Upper lobe of left lung (tissue), 6 donors: ENCODE measurements at places on chromosomes 11 and 22.

- DNase-seq = peak; percentile 89
Measured at GRCh38 chr11:102306048-102306597, 11.2 kb upstream of the BIRC3 start.

DNA sequence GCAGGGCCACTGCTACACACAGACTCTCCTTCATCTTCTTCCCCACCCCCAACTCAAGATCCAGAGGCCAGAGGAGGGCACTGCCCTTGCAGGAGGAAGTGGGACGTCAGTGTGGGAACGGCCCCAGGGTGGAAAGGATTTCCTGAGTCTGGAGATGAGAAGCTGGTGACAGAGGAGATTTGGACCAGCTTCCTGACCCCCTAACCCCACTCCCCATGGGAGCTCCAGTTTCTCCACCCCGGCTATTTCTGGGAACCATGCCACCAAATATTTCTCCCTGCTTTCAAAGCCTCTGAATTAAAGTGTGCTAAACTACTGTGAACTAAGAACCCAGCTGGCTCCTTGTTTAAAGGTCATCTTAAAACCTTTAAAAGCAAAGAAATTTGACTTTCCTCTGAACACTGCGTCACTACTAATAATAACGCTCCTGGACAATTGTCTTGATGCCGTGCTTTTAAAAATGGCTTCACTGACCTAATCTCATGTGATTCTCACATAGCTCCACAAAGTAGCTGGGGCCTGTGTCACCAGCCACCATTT, 46.6 kb downstream of the CWC15 start:
- no peak for DNase-seq

DNA sequence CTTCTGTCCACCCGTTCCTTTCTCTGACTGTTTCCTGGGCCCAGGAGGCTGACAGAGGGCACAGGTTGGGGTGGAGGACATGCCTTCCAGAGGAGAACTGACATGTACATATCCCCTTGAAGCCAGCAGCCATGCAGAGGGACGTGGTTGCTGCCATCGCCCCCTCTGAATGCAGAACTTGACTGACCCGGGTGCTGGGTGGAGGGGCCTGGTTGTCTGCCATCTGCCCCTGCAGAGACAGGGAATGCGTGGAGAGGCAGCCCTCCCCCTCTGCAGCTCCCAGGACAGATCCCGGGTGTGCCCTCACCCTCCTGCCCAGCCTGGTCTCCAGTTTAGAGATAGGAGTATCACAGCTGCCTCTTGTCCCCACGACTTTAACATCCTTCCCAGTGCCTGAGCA, 383.0 kb upstream of the B3GAT1 start:
- peak; percentile 25 for DNase-seq

- DNase-seq = no peak
Measured at GRCh38 chr11:76181371-76181770, 24.9 kb downstream of the WNT11 start.

- DNase-seq = no peak
Measured at GRCh38 chr11:87304412-87304811, 266.7 kb downstream of the TMEM135 start.

- DNase-seq = no peak
Measured at GRCh38 chr11:115605871-115606497, 101.8 kb upstream of the CADM1 start.

DNA sequence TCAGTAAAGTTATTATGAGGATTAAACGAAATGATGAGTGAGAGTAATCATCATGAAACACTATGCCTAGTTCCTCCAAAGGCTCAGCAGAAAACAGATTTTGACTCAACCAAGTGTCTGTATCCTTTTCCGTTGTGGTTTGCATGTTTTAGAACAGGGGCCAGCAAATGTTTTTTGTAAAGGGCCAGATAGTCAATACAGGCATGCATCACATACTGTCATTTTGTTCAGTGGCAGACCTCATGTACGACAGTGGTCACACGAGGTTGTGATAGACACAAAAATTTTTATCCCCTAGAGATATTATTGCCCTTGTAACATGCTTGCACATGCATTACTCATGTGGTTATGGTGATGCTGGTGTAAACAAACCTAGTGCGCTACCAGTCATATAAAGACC, 81.9 kb upstream of the SLC25A18 start:
- no peak for DNase-seq

DNA sequence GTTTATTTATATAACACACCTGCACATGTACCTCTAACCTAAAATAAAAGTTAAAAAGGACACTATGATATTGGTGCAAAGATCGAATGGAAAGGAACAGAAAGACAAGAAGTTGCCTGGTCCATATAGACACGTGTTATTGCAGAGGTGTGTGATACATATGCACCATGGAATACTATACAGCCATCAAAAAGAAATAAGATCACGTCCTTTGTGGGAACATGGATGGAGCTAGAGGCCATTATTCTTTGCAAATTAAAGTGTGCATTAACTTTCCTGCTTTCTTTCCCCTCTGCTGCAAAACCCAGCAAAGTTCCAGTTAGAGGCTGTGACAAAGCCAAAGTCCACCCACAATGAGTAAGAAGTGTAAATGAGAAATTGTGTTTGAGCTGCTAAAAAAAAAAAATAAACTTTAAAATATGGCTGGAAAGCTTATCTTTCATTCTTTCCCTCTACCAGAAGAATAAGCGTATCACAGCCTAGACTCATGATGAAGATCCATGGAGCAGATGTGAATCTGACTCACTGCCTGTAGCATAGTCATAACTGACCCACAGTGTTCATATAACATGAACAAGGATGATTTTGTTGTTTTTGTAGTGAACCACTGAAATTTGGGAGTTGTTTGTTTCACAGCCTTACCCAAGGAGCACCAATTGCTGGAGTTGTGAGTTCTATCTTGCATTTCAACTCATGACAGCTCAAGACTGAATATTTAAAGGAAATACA, 9.6 kb downstream of the OR52K1 start:
- DNase-seq = no peak

GRCh38 chr22:29394931-29395581, 6.7 kb upstream of the AP1B1 start:
- no peak for DNase-seq

DNA sequence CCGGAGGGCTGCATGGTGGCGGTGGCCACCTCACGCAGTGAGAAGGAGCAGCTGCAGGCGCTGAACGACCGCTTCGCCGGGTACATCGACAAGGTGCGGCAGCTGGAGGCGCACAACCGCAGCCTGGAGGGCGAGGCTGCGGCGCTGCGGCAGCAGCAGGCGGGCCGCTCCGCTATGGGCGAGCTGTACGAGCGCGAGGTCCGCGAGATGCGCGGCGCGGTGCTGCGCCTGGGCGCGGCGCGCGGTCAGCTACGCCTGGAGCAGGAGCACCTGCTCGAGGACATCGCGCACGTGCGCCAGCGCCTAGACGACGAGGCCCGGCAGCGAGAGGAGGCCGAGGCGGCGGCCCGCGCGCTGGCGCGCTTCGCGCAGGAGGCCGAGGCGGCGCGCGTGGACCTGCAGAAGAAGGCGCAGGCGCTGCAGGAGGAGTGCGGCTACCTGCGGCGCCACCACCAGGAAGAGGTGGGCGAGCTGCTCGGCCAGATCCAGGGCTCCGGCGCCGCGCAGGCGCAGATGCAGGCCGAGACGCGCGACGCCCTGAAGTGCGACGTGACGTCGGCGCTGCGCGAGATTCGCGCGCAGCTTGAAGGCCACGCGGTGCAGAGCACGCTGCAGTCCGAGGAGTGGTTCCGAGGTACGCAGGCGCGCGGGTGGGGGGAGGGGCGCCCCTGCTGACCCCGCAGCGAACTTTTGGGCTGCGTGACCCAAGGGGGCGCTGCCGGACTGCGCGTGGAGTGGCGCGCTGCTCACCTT, 670 bp downstream of the NEFH start:
- DNase-seq = peak; percentile 90

DNA sequence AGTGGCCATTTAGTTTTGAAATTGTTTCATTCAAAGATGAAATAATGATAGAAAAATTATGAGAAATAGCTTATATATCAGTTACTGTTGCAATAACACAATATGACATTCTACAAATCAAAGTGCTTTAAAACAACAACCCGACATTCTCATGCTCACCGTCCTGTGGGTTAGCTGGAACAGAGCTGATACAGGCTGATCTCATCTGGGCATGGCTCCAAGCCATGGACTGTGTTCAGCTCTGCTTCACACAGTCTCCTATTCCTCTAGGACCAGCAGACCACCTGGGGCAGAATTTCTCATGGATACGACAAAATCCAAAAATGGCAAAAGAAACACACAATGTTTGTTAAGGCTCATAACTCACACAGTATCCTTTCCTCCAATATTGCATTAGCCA, 178.6 kb downstream of the CNTN5 start:
- no peak for DNase-seq

DNA sequence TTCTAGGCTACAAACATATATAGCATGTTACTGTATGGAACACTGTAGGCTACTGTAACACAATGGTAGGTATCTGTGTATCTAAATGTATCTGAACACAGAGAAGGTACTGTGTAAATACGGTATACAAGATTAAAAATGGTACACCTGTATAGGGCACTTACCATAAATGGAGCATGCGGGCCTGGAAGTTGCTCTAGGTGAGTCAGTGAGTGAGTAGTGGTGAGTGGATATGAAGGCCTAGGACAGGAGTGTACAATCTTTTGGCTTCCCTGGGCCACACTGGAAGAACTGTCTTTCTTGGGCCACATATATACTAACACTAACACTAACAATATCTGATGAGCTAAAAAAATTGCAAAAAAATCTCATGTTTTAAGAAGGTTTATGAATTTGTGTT, 21.4 kb downstream of the RNF141 start:
- DNase-seq = no peak

DNA sequence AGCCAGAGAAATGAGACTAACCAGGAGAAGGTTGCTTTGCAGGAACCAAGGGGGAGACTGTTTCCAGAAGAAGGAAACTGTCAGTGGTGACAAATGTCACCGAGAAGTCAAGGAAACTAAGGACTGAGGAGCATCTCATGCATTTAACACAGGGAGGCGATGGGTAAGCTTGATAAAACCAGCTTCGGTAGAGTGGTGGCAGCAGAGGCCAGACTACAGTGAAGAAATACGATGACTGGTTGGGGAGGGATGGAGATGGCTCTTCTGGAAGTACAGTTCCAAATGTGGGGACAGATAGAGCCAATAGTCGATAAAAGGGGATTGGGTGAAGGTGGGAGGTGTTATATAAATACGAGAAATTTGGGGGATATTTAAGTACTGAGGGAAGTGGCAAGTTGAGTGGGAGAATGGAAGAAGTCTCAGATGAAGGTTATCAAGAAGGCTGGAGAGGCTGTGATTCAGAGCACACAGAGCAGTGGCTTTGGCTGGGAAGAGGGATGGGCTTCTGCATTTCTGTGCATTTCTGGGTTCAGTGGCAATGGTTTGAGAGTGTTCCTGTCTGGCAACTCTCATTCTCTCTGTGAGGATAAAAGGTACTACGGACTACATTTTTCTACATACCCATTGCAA, 29.2 kb downstream of the SC5D start:
- DNase-seq = peak; percentile 37

DNA sequence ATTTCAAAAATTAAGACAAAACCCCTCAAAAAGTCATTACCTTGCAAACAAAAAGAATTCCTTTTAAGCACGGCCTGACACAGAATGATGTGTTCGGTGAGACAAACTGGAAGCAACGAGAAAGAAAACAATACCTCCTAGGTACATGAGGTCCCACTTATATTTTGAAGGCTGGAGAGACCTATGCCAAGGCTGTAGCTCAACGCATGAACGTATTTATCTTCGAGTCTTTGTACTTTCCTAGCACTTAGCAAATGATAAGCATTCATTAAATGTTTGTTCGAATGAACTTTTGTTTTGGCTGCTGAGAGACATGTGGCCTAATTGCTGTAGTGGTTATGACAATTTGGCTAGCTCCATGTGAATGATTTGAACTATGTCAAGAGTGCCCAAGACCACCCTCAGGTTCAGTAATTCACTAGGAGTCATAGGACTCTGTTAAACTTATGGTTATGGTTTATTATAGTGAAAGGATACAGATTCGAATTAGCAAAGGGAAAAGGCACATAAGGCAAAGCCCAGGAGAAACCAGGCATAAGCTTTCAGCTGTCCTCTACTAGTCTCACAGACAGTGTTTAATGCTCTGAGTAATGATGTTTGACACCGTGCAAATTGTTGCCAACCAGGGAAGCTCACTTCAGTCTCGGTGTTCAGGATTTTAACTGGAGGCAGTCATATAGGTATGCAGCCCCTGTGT, 26.0 kb upstream of the HORMAD2 start:
- DNase-seq = no peak

DNA sequence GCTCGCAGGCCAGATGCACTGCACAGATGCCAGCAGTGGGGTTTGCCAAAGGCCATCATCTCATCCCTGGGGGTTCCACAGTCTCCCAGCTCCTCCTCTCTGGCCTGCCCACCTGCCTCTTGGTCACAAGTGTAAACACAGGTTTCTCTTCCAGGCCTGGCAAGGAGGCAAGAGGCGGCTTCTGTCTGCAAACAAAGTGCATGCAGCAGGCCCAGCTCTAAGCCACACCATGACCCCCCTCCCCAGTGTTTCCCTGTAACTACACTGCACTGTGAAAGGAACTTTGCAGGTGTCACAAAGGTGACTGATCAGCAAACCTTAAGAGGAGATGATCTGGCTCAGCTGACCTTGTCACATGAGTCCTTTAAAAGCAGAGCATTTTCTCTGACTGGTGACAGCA, 26.2 kb upstream of the SHISAL1 start:
- DNase-seq = no peak

DNA sequence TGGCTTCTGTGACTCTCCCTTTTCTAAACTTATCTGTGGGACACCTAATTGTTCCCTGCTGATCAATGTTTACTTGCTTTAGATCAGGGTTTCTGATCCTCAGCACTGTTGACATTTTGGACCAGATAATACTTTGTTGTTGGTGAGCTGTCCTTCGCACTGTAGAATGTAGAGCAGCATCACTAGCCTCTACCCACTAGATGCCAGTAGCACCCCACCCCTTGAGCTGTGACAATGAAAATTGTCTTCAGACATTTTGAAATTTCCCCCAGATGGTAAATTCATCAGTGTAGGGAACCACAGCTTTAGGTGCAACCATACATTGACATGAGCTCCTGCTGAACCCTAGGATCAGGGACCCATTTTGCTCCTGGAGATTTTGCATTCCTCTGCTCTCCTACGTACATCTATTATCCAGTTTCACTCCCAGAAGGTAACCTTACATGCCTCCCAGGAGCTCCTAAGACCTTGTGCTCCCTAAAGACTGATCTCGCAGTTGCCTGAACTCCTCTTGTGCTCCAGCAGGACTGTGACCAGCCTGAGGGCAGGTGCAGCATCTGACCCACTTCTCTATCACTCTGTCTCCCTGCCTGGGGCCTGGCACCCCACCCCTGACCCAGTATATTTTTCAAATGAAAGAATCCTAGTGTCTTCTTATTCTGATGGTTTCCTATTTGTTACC, 107.8 kb downstream of the FAR1 start:
- no peak for DNase-seq

- no peak for DNase-seq
Measured at GRCh38 chr11:82901922-82902485, 468 bp downstream of the DDIAS start.

- DNase-seq = no peak
Measured at GRCh38 chr11:126060757-126061171, 1.9 kb downstream of the CDON start.
